ENCODE measurements at places on chromosomes 5 and 9.
A peak's percentile ranks its signal among the peaks of the same experiment; 100 is the strongest.

GRCh38 chr5:95130941-95131340 lies 154.0 kb downstream of the MCTP1 start:
- DNase-seq: no peak

GRCh38 chr9:88991066-88992034 lies at the start of gene S1PR3:
TSS of gene S1PR3 (plus strand) at chr9:88991468. CDS start at chr9:89001201, 9,733 bp downstream.
- DNase-seq: peak; percentile 6

GRCh38 chr9:92607088-92607487 lies 62.8 kb downstream of the IPPK start:
- no peak for DNase-seq

GRCh38 chr9:72592502-72593403 lies 71.3 kb downstream of the TMC1 start:
- no peak for DNase-seq

DNA sequence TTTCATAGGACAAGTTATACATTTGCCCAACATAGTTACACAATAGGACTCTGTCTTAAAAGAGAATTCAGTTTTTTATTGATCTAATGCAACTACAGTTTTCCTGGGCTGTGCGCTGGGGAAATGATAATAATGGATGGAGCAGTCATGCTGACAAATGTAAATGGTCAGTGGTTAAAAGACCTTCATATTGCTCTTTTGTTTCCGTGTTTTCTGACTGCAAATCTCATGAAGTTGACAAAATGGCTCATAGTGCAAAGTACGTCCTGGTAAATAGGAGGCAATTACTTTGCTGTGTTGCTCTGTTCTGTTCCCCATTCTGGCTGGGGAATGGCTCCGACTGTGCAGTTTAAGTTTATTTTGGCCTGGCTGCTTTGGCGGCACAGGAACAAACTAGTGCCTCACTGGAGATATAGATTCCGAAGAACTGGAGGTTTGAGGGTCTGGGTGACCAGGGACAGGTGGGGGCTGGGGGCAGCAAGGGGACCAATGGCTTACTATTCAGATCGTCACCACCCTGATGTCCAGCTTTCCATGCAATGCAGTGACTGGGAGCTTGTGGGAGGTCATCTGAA lies 54.3 kb downstream of the PTTG1 start:
- DNase-seq: no peak

GRCh38 chr9:92709240-92709639 lies 39.3 kb upstream of the IPPK start:
- DNase-seq: no peak

- DNase-seq: no peak
Measured at GRCh38 chr5:131262953-131263541, 806 bp upstream of the CDC42SE2 start.

GRCh38 chr5:180673371-180674089 lies 24.1 kb upstream of the FLT4 start:
- DNase-seq: no peak

- DNase-seq: no peak
Measured at GRCh38 chr9:121289026-121289771, 21.2 kb downstream of the GSN start.

GRCh38 chr5:179495906-179496455 lies 54.4 kb upstream of the RUFY1 start:
- DNase-seq: no peak

DNA sequence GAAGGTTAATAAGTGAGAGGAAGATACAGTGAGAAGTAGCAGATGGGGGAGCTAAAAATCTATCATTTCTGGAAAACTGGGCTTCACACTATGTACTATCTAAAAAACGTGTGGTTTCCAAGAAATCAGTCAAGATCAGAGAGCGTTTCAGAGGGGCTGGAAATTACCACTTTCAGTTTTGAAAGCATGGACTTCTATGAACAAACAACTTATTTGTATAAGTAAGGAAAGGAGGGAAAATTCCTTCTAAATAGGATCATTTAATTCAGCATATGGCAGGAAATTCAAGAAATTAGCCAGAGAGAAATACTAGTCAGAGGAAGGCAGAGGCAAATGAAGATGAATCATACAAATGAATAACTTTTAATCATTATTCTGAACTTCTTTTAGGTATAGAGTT lies 11.3 kb downstream of the TNC start:
- no peak for DNase-seq

DNA sequence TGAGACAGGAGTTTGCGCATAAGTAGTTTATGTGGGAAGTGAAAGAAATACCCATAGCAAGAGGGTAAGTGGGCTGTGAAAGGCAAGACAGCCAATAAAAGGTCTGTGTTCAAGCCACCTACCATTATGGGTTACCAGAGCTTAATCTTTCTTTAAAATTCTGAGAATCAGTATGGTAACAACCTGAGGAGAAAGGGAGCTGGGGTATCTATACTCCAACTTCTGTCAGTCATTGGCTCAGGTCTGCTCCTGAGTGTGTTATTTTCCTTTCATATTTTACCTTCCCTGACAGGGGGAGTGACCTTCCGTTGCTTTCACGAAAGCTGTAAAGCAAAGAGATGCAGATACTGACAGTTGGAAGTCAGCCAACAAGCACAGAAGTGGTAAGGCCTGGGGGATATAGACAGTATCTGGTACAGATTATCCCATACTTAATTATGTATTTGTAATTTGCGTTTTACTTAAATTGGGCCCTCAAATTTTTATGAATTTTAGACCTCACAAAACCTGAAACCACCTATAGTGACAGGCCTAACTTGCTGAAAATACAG lies 233.4 kb downstream of the RAB3C start:
- DNase-seq: no peak

DNA sequence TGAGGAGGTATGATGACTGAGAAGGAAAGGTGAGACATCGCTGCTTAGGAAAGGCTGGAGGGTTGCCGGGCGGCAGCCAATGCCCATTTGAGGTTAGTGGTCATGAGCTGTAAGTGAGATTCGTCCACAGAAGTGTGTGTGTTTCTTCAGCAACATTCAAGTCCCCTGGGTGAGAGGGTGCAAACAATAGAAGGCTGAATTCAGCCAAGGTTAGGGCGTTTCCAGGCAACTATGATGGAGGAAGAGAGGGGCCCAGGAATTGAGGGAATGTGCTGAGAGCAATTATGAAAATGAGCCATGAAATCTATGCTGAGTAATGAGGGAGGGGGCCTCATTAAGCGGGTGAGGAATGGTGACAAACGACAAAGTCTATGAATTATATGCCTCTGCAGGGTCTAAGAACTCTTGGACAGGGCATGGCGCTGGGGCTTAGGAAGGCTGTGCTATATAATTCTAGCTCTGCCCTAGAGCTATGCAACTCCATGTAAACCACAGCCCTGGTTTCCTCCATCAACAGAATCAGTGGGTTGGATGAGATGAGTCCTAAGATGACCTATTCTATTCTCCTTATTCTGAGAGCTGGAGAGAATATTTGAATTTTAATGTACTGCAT lies 96.0 kb downstream of the SLIT3 start:
- DNase-seq: no peak

GRCh38 chr5:33235304-33235703 lies 205.5 kb upstream of the TARS1 start:
- DNase-seq: no peak

DNA sequence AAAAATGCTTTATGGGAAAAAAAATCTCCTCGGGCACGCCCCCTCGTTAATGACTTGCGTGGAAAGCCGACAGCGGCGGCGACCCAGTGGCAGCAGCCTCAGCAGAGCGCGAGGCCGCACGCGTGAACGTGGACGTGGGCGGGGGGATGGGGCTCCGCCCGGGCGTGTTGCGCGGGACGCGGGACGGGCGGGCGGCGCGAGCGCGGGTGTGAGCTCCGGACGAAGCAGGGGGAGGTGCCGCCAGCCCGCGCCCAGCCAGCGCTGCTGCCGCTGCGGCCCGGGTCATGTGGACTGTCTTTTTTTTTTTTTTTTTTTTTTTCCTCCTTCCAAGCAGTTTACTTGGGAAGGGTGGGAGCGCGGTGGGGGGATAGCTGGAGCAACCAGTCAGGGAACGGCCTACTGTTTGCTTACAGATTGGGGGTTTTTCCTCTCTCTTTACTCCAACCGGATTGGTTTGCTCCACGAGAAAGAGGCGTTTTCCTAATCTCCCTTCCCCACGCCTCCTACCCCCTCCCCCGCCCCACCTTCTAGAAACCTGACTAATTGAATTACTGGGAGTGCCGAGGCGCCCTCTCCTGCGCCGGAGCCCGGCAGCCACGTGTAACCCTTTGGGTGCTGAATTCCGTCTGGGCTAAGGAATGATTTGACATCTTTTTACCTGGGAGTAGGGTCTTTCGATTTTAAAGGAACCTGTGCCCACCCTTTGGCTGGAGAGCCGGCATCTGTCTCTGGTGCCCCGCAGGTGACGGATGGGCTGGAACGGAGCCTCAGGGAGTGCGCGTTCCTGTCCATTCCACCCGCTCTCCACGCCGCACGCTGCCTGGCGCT lies 1.7 kb upstream of the EFNA5 start:
- DNase-seq: no peak

- no peak for DNase-seq
Measured at GRCh38 chr5:169511708-169512107, 71.9 kb upstream of the SPDL1 start.

GRCh38 chr5:57209316-57210040 lies 35.6 kb downstream of the GPBP1 start:
- DNase-seq: no peak

DNA sequence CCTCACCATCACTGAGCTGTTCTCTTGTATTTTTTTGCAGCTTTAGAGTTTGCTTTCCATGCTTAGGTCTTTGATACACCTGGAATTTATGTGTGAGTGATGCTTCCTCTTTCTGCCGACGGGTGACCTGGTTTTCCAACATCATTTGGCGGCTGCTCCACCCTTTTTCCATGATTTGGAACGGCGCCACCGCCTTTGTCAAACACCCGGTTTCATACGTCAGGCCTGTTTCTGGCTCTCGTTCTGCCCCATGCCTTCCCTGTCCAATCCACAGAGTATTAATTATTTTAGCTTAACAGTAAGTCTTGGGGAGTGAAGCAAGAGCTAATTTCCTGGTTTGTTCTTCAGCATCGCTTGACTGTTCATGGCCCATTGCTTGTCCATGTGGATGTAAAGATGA lies 30.2 kb downstream of the CACNA1B start:
- DNase-seq: no peak

GRCh38 chr5:86546582-86546981 lies 71.2 kb upstream of the COX7C start:
- DNase-seq: no peak

DNA sequence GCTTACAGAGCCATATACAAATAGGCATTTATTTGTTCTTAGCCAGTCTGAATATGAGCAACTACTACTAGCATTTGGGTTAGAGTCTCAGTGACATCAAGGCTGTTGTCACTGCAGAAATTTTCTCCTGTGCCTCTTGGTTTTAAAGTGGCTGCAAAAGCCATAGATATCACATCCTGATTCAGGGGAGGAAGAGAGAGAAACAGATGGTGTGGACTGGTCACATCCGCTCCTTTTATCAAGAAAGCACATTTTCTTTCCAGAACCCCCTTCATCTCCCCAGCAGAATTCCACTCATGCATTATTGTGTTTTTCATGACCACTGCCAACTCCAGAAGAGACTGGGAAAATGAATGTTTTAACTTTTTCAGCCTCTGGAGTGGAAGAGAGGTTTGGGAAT lies 69.8 kb downstream of the PTTG1 start:
- no peak for DNase-seq

DNA sequence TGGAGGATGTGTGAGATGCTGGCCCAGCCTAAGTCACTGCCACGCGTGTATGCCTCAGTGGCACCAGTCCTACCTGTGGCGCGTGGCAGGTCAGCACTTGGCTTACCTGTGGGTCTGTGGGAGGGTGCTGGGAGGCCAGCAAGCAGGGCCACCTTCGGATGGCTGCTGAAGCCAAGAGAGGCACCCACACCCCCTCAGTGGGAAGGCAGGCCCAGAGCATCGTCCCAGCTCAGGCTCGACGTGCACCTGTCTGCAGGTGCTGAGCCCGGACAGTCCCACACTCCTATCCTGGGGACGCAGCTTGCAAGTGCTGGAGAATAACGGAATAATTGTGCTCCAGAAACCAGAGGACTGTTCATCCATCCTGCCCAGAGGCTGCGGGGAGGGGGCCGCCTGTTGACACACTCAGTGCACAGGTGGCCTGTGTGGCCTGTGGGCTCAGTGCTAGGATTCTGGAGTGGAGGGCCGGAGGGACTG lies 24.0 kb downstream of the NKD2 start:
- DNase-seq: no peak

- DNase-seq: no peak
Measured at GRCh38 chr9:114316605-114317230, 6.2 kb upstream of the ORM1 start.

- DNase-seq: no peak
Measured at GRCh38 chr9:132381966-132382541, 24.6 kb downstream of the TTF1 start.

DNA sequence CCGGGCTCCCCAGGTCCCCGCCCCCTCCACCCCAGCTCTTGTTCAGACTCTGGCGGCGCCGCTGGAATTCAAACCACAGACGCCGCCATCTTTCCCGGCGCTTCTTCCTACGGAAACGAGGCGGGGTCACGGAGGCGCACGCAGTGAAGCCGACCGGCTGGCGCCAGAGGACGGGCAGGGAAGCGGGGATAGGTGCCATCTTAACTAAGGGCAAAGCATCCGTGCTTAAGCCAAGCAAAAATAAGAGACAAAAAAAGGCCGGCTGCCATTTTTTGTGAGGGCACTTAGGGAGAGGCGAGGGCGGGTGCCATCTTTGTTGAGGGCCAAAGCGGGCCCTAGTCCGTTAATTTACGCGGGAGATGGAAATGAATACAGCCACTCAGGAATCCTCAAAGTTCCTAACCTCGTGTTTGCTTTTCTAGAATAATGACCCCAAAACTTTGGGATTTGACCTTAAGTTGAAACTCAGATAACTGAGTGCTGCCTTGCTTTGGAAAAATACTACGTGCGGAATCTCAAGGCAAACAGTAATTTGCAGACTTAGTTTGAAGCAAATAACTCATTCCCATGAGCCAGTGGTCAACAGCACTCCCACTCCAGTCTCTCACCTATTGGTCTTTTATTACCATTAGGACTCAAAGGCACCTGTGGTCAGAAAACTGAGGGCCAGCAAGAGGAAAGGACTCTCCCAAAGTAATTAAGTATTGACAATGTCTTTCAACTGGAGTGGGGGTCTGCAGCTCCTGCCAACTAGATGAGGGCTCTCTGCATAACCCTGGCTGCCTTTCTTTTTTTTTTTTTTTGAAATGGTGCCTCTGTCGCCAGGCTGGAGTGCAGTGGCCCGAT lies at the start of gene CDK5RAP2:
CDK5RAP2 (minus strand) TSS at position 117 of the 846 bp plus-strand sequence. CDS start 189 bp downstream, outside the sequence.
- DNase-seq: peak; percentile 79

DNA sequence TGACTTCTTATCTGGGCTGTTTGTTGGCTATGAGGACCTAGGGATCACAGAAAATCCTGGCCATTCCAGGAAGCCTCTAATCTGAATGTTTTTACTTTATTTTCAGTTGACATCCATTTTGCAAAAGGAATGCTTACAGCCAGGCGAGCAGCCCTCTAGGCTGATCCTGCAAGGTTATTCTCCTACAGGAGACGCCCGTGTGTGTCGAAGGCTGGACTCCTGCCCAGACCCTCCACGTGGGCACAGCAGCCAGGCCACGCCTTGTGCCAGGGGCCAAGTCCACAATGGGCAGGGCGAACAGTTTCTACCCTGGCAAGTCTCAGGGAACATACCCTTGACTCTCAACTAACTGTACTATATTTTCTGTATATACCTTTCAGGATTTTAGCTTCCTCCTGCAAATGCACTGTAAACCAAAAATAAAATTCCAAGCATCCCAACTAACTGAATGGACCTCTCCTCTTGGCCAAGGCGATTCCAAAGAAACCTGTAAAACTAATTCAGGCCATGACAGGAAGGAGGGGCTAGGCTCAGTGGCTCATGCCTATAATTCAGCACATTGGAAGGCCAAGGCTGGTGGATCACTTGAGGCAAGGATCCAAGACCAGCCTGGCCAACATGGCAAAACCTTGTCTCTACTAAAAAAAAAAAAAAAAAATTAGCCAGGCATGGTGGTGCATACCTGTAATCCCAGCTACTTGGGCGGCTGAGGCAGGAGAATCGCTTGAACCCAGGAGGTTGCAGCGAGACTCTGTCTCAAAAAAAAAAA lies 5.7 kb downstream of the CMBL start:
- no peak for DNase-seq
